ENCODE measurements at places on chromosomes 5 and 9. TPM values are rescaled to one million over a fixed set of nuclear protein-coding genes. Genes with fewer than 3 reads are reported as not detected.

SLC9A3 gene
- polyA plus RNA-seq = 34.9 TPM

NSMF gene
- polyA plus RNA-seq = 57.3 TPM

GPR150 gene
- not detected for polyA plus RNA-seq

QRFP gene
- polyA plus RNA-seq = 0.69 TPM

PRRX2 gene
- polyA plus RNA-seq = 0.85 TPM

FUT7 gene
- polyA plus RNA-seq = not detected

IRX1 gene
- polyA plus RNA-seq = 23.9 TPM

All from right renal cortex interstitium (tissue), 3 donors.